ENCODE measurements at places on chromosomes 7 and 10. TPM values are rescaled to one million over a fixed set of nuclear protein-coding genes. Genes with fewer than 3 reads are reported as not detected.

The VSTM4 gene
- polyA plus RNA-seq: 12.2 TPM

The ZNF365 gene
- polyA plus RNA-seq: 0.50 TPM

The PON3 gene
- 2.2 TPM for polyA plus RNA-seq

The VPS41 gene
- polyA plus RNA-seq: 77.9 TPM

The GALNT17 gene
- polyA plus RNA-seq: 4.5 TPM

The C7orf57 gene
- 1.1 TPM for polyA plus RNA-seq

The SLC18A2 gene
- polyA plus RNA-seq: 1.4 TPM

The CLCN1 gene
- 0.16 TPM for polyA plus RNA-seq

GRCh38 chr7:3267966-3268690 lies 32.9 kb upstream of the SDK1 start:
- peak; percentile 49 for DNase-seq

DNA sequence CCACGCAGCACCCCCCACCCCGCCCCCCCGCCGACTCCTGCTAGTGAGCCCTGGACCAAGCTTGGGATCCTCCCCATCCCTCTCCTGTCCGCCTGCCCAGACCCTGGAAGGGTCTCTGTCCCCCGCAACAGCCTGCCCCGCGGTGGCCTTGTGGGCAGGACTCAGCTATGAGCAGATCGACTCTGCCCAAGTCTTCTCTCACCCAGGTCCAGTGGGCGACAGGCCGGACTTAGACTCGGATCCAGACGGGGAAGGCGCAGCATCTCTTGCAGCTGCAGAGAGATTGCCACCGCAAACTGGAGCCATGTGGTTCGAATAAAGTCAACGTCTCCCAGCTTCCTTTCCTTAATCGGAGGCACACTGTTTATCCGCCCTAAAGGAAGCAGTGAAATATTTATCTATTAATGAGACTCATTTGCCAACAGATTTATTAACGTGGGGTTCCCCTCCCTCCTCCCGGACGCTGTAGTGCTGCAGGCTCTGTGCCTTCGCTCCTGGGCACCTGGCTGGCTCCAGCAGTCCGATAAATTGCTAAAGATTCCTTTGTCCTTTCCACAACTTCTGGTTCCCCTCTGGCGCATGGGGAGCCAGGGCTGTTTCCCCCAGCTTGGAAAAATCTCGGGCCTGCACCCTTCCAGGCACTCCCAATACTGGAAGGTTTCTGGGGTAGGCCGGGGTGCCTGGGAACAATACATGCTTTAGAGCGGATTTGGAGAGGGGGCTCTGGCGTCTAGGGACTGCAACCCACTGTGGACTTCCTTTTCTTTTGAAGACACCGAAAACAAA lies 634 bp upstream of the HOXA7 start:
- DNase-seq: no peak

DNA sequence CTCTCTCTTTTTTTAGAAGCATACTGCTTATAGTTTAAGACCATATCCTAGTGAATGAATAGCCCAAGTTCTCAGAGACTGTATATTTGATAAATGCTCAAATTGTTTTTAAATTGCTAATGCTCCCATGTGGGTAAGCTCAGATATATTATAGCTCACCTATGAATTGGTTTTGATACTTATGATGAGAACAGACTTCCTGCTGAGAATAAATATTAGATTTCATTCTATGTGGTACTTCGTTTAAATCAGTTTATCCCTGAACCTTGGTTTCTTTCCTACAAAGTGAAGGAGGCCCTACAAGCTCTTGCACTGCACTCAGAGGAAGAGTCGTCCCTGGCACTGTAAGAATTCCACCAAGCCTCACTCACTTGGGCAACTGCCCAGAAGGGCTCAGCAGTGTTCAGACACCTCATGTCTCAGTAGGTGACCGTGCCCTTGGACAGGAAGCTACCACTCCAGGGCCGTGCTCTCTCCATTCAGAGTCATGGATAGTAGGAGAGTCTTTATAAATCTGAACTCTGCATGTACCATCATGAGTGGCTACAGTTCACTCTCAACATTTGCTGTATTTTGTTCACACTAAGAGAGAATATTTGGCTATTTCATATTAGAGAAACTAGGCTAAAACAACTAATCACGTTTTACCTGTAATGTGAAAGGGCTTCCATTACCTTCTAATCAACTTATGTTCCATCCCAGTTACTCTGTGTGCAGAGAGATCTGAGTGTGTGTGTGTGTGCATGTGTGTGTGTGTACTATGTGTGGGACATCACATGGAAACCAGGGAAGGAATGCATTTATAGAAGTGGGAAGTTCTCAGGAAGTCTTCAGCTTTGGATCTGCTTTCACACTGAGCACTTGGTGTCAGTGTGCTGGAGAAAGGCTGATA lies 93.8 kb downstream of the PTPRE start:
- no peak for DNase-seq

DNA sequence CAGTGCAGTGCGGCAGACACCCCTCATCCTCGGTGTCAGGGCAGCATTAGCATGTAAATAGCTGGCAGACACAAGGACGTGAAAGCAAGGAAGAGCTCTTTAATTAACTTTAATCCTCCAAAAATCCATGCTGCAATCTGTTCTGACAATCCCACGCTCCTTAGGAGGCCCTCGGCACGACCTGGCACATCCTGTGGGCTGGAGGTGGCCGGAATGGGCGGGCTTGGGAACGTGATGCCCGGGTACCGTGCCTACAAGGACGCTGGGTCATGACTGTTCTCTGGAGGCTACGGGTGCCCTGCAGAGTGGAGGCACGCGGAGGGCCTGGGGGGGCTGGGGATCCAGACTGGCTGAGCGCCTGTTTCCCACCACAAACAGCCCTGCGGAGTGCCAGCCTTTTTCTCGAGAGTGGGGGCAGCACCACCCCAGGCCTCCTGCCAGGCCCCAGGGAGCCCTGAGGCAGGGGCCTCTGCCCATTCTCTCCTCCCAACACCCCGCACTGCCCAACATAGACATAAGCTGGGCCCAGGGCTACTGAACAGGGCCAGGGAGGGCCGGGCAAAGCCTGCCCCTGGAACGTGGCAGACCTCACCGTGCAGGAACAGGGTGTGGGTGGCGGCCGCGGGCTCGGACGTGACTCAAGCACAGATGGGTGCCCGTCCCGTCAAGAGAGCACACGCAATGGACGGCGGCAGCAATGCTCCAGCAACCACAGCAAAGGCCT lies 189.3 kb downstream of the MAD1L1 start:
- DNase-seq: no peak

- no peak for DNase-seq
Measured at GRCh38 chr7:124764847-124765400, 668 bp downstream of the GPR37 start.

DNA sequence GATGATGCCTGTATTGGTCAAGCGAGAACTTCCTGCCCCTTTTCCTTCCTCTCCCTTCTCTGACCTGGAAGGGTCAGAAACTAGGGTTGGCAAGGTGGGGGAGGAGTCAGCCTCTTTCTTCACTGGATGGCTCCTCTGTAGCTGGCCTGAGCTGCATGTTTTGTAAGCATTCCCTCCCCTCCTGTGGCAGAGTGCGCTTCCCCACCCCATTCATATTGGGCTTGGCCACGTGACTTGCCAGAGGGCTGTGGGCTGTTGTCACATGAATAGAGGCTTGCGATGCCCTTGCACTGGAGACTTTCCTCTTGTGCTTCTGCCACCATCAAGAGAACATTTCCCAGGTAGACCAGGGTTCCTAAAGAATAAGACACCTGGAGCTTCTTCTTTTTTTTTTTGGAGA lies 111.3 kb upstream of the PODXL start:
- DNase-seq: no peak

DNA sequence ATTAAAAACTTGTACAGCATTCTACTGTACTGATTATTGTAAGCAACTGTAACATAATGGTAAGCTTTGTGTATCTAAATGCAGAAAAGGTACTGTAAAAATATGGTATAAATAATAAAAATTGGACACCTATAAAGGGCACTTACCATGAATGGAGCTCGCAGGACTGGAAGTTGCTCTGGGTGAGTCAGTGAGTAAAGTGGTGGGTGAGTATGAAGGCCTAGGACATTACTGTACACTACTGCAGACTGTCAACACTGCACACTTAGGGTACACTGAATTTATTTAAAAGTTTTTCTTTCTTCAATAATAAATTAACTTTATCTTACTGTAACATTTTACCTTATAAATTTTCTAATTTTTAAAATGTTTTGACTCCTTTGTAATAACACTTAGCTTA lies 118.6 kb upstream of the ASAH2 start:
- no peak for DNase-seq

DNA sequence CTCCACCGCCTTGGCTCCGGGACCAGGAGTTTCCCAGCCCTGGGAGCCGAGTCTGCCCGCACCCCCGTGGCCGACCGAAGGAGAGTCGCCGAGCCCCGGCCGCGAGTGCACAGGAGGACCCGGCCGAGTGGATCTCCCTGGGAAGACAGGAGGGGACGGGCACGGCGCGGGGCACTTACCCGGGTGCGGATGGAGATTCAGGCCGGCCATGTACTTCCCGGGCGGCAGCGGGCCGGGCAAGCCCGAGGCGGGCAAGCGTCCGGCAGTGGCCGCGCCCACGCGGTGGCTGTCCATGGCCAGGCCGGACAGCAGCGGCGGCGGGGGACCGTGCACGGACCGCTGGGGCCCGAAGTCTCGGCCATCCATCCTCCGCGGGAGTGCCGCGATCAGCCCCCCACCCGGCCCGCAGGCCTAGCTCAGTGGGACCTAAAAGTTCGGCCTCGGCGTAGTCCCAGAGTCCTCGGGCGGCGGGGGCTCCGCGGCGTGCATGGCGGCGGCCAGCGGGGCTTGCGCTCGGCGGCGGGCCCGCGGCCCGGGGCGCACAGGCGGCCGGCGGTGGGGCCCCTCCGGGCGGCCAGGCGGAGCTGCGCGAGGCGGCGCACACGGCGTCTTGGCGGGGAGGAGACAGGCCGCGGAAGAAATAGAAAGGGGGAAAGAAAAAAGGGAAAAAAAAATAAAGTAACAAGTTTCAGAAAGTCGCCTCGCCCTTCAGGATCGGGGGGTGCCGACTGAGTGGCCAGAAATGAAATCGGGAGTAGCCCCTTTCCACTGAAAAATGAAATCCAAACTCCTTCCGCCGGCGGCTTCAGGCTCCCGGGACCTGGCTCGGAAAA lies 2.5 kb downstream of the TNRC18 start:
- no peak for DNase-seq

DNA sequence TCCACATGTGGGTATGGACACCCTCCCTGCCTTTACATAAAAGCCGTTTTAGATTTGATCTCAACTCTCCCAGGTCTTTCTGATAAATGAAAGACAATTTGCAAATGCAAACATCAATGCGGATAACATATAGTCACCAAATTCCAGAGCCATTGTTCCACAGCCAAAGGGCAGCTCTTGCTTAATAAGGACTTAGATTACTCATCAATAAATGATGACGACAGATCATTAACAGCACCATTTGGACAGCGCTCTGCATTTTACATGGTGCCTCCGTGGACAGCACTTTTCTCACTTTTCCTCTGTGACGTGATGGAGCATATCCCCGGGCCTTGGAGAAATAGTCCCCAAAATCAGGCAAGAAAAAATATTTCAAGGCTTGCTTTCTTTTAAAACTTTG lies 370.3 kb upstream of the CELF2 start:
- no peak for DNase-seq

DNA sequence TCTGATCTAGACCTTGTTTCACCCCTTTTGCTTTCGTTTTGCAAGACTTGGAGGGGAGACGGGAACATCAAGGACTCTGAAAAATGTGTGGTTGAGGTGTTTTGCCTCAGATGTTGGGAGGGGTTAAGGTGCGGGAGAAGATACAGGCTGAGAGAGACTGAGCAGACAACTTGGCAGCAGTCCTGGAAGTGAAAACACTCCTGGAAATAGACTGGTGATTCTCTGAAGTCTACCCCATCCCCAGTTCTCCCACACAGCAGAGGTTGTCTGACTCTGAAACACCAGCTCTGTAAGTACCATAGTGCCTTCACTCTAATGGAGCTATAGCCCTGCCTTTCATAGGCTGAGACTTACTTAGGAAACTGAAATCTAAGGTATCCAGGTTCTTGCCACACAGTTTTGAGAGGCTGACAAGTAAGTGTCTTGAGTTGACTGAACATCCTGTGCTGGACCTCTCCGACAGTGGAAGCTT lies 152.5 kb downstream of the PPP1R9A start:
- DNase-seq: no peak

DNA sequence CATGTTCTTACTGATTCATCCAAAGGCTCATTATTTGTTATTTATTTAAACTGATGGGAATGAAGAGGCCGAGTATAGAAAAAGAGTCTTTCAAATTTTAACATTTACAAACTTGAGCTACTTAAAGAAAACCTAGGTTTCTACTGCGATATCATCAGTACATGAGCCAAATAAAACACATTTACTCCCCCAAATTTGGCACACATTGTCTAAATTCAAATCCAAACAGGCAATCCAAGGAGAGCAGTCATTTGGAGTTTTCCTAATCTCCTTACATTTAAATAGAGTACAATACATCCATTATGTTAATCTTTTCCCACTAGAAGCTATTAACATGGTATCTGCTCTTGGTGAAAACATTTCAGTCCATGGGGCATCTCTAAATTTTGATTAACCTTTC lies 2.2 kb downstream of the NMT2 start:
- no peak for DNase-seq

DNA sequence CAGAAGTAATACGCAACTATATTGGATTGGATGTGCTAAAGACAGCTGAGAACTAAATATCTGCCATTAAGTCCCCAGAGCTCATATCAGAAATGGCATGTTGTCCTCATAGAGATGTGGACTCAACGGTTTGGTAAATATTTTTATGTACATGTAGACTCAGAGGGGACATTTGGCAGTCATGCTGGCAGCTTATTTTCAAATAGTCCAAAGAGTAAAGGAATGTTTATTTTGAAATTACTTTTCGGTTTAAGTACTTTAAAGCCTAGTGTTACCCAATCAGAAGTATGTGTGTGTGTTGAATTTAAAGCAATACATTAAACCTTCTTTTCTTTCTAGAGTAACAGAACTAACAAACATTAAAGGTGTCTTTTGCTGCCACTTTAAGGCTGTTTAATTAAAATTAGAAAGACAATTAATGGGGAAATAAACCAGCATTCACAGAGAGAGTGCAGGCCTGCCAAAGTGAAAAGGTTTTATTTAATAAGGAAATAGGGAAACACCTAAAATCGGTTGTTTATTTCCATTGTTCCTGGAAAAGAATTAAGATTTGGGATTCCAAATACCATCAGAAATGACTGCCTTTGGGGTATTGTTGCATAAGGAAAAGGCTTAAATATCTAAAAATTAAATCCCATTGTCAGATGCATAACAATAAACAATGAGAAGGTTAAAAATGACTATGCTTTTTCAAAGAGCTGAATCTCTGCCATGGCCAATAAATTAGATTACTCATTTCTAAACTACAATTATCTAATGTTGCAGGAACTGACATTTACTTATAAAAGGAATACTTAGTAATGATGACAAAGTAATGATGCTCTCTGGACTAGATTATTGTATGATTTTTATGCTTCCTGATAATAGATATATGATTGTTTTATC lies 113.4 kb upstream of the AHR start:
- DNase-seq: no peak

GRCh38 chr7:11858026-11858425 lies 26.0 kb upstream of the THSD7A start:
- DNase-seq: no peak

GRCh38 chr7:129729511-129729910 lies 118.0 kb downstream of the NRF1 start:
- DNase-seq: no peak

- no peak for DNase-seq
Measured at GRCh38 chr7:107917763-107918651, 27.0 kb downstream of the DLD start.

- no peak for DNase-seq
Measured at GRCh38 chr10:3487228-3487627, 297.8 kb downstream of the KLF6 start.

Measured in renal pelvis (tissue), 12 donors.